ENCODE measurements at places on chromosomes 12 and 14. TPM values are rescaled to one million over a fixed set of nuclear protein-coding genes. Genes with fewer than 3 reads are reported as not detected.

MFAP5 gene
- total RNA-seq: 252 TPM

DNA sequence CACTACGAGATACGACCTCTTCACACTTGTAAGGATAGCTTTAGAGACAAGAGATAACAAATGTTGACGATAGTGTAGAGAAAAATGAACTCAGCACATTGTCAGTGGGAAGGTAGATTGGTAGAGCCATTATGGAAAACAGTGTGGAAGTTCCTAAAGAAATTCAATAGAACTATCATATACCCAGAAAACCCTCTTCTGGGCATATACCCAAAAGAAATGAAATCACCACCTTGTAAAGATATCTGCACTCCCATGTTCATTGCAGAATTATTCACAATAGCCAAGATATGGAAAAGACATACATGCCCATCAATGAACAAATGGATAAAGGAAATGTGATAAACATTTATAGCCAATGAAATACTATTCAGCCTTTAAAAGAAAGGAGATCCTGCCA, 499.8 kb upstream of the TBX3 start:
- DNase-seq: no peak

SLC24A4 gene
- 2.9 TPM for total RNA-seq

GRCh38 chr14:59438195-59438647, 27.0 kb downstream of the GPR135 start:
- DNase-seq: no peak

DNA sequence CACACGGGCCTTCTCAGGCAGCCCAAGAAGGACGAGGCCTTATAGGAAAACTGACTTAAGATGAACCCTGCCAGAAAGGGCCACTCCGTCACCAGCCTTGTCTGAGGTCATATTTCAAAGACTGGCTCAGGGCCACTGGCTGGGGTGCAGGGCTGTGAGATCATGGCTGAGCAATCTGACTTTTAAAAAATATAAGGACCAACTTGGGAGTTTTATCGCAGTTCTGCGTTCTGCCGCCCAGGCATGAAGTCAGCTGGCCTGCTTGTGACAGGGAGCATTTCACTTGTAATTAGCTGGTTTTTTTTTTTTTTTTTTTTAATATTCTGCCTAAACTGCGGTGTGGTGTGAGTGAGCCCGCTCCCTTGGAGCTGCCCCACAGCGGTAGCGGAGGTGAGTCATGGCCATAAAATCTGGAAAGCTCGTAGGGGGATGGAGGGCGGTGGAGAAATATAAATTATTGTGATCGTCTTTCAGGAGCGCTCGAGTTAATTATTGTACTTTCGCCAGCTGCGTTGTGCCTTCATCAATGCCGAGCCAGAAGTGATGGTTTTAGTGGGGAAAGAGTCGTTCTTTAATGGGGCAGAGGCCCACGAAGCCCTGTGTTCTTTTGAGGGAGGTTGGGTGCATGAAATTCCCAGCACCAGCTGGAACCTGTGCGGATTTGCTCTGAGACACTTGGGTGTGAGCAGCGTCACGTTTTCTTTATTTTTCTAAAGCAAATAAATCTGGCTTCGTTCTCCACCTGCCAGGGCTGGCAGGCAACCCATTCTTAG, 231.9 kb downstream of the C12orf75 start:
- no peak for DNase-seq

TMEM132D gene
- total RNA-seq: not detected

GRCh38 chr12:55142669-55143565, 16.7 kb downstream of the OR9K2 start:
- no peak for DNase-seq

IL22 gene
- not detected for total RNA-seq

DNA sequence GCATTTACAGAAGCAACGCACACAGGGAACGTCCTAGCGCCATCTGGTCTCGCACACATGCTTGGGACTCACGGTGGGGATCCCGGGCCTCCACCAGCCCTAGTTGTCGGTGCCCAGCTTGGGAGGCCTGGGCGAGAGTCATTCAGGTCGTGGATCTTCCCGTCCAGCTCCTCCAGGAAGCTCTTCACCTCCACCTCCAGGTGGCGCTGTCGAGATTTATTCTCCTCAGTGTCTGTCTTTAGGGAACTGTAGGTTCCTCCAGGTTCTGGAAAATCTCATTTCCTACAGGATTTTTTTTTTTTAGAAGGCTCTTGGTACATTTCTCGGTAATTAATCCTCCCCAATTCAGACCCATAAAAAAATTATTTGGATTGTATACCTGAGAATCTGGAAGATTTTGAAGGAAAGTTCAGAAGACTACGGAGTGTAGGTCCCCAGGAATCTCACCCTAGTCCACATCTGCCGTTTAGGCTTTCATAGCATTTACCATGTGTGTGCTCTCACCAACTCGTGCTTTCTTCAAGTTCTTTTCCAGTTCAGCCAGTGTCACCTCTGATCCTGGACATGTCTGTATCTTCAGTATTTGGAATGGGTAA, 910.0 kb downstream of the TMEM121 start:
- no peak for DNase-seq

- DNase-seq: no peak
Measured at GRCh38 chr14:36967892-36968555, 204.4 kb downstream of the SLC25A21 start.

PTGER2 gene
- total RNA-seq: 2.1 TPM

DNA sequence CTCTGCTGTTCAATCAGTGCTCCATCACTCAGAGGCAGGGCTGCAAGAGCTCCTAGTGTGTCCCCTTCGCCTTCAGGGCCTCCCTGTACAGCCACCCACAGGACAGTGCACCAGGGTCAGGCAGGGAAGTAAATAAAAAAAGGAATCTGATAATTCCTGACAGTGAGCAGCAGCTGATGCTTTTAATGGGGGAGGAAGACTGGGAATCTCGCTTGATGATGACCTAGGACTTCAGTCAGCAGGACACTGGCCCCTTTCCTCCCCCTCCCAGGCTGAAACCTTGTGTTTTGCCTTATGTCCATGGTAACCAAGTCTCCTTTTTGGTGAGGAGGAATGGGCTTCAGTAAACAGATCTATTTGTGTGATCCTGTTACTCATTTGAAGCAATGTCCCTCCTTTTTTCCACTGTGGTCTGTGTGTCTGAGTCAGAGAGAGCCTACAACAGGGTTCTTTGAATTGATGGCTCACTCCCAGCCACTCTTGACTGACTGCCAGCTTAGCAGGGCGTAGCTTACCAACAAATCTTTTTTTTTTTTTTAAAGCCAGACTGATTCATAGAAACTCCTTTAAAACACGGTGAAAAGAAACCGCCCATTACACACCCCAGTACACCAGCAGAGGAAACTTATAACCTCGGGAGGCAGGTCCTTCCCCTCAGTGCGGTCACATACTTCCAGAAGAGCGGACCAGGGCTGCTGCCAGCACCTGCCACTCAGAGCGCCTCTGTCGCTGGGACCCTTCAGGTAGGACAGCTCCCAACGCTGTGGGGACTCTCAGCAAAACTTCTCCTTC, at the start of gene EMP1:
Gene EMP1, plus strand, starts transcription at position 597 of the 792 bp plus-strand sequence. CDS start 14,785 bp downstream, outside the sequence.
- peak; percentile 98 for DNase-seq

RD3L gene
- not detected for total RNA-seq

DNA sequence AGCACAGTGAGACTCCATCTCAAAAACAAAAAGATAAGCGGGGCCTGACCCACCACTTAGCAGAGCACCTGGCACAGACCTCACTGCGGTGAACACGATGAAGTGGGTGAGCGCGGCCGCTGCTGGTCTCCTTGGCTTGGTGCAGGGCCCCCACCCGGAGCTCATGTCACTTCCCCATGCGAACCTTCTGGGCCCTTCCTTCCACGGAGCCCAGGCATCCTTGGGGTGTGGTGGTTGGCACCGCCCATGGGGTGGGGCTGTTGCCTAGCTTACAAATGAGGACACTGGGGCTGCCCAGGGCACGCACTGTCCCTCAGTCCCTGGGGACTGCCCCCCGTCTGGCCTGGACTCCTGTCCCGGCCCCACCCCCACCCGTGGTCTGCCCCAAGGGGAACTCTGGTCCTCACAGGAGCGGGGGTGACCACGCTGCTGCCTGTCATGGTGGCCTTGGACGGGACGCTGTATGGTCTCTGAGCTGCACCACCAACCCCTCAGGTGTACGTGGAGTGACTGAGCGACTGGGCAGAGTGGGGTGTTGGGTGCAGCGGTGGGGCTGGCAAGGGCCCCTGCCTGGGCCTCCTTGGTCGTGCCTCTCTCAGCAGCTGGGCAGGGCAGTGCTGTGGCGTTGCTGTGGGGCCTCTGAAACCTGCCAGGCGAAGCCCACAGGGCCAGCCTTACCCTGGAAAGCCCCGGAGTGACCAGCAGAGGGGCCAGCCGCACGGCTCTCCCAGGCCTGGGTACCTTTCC, 15.3 kb downstream of the FBRSL1 start:
- DNase-seq: no peak

GRCh38 chr14:101862177-101862576, 100.7 kb downstream of the PPP2R5C start:
- DNase-seq: no peak

DNA sequence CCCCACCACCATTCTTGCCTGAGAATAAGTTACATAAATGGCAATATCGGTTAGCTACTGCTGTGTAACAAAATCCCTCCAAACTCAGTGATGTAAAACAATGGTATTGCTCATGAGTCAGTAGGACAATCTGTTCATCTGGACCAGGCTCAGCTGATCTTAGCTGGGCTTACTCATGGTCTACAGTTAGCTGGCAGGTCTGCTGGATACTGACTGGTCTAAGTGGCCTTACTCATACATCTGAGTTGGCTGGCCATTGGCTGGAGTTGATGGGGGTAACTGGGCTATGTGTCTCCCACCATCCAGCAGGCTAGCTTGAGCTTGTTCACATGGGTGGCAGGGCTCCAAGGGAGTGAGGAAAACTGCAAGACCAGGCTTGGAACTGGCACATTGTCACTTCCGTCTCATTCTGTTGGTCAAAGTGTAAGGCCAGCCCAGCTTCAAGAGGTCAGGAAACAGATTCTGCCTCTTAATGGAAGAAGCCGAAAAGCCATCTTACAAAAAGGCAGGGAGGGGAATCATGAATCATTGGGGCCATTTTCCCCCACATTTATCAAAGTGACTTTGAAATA, 56.7 kb upstream of the CHGA start:
- no peak for DNase-seq

DNA sequence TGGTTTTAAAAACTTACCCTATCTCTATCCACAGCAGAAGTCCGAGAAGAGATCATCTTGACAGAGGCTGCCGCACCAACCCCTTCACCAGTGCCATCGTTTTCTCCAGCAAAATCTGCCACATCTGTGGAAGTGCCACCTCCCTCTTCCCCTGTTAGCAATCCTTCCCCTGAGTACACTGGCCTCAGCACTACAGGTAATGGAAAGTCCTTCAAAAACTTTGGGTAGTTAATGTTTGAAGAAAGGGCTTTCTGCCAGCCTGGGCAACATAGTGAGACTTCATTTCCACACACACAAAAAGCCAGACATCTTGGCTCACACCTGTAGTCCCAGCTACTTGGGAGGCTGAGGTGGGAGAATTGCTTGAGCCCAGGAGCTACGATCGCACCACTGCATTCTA, 41.6 kb upstream of the RIC8B start:
- no peak for DNase-seq

DNA sequence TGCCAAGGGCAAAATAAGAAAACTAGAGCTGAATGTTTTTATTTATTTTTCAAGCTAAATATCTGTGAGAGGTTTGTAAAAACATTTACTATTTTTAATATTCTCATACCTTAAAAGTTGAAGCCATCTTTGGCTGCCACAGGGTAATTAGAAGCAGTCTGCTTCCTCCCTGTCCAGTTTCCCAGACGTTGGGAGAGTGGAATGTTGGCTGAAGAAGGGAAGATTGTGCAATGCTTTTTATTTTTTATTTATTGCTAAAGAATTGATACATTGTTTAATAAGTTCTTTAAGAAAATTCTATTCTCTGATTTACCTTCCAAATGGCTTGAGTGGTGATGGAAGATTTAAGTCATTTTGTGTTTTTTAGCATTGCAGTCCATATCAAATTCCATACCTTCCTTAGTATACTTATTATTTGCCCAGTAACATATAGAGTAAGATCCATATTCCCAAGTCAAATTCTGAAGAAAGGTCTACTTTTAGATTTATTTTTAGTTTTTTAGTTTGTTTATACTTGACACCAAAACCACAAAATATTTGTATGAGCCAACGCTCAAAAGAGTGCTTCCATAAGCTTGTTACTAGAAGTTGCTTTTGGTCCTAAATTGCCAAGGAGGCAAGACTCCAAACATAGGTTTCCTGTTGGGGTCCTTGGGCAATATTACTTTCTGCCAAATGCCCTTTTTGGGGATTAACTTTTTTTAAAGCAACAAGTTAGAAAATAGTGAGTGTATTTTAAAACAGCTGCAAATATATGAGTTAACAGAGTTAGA, 124.0 kb upstream of the CPM start:
- no peak for DNase-seq

GRCh38 chr14:69573205-69573830, 1.4 kb downstream of the CCDC177 start:
- no peak for DNase-seq

DNA sequence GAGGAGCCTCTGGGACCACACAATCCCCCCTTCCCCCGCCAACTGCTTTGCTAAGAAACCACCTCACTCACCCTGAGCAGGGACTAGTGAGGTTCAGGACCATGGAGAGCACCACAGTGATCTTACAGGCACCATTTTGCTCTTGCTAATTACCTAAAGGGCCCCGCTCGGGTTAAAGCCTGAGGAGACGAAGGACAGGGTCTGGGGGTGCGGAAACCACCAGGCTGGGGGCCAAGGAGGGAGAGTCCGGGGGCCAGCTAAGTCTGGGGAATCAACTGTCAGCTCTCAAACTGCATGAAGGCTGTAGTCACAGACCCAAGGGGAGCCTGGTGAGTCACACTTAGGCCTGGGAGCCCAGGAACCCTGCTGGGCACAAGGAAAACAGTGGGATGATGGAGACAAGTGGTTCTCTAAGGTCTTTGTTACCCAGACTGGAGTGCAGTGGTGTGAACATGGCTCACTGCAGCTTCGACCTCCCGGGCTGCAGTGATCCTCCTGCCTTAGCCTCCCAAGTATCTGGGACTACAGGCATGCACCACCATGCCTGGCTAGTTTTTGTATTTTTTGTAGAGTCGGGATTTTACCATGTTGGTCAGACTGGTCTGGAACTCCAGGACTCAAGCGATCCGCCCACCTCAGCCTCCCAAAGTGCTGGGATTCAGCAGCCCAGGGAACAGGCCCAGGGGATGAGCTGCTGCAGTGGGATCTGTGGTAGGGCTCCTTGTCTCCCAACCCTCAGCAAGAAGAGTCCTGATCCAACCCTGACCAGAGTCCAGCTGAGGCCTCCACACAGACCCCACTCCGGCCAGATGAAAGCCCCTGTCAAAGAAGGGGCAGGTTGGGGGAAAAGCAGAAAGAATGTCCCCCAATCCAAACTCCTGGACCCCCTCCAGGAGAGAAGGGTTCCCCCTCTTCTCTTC, 98.8 kb downstream of the CALM1 start:
- no peak for DNase-seq

TAS2R8 gene
- total RNA-seq: not detected

Data from esophagus muscularis mucosa (tissue), 4 donors.